ENCODE measurements at places on chromosomes 2 and 18.

DNA sequence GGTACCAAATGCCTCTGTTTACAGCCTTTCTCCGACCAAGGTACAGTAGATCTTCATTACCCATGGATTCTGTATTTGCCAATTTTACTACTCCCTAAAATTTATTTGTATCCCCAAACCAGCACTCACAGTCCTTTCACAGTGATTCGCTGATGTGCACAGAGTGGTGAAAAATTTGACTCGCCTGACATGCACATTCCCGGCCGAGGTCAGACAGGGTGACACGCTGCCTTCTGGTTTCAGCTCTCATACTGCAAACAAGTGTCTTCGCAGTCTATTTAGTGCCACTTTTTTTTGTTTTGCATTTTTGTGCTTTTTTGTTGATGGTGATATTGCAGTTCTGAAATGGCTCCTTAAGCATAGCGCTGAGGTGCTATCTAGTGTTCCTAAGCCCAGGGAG lies 71.0 kb downstream of the MAPK4 start:
- no peak for DNase-seq

- no peak for DNase-seq
Measured at GRCh38 chr18:35938562-35938961, 33.9 kb upstream of the RMP24 start.

- no peak for DNase-seq
Measured at GRCh38 chr2:96859099-96859649, 1.4 kb upstream of the ANKRD39 start.

DNA sequence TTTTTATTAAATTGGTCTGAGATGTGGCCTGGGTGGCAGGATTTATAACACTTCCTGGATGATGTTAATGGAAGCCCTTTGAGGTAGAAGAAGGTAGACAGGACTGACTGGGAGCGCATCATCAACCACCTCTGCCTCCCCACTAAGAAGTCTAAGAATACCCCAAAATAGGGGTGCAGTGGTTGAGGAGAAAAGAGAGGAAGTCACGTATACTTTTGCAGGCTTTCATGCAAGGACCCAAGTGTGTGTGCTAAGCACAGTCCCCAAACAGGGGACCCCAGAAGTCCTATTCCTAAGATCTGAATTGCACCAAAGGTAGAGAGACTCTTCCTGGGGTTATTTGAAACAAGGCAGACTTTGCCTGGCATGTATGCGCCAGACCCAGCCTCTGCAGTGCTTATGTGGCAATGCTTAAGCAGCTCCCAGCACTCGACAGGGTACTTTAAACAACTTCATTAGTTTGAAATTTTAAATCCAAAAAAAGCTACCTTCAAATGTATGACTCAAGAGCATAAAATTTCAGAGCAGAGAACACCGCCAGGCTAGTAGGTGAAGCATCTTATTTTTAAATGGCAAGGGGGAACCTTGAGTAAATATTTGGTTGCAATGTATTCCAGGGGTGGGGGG lies 35.3 kb downstream of the BCL2 start:
- DNase-seq: no peak

DNA sequence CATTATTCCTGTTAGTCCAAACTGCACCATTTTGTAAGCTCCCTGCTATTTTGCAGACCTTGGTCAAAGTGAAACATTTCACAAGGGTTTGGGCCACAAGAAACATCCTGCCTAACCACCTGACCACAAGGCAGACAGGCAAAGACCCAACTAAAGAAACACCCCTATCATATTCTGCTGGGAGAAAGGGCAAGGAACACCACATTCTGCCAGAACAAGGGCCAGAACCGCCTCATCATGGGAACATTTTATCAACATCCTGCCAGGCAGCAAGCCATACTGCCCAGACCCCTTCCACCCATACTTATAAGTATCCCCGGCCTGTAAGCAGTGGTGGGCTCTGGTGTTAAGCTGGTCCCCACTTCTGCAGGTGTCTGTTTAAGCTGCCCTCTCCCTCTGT lies 12.0 kb upstream of the RAB31 start:
- peak; percentile 36 for DNase-seq

- DNase-seq: no peak
Measured at GRCh38 chr2:136332436-136333095, 214.6 kb upstream of the CXCR4 start.

- no peak for DNase-seq
Measured at GRCh38 chr2:163602196-163602595, 133.6 kb downstream of the FIGN start.

GRCh38 chr2:173989160-173989883 lies 24.1 kb upstream of the SP3 start:
- no peak for DNase-seq

GRCh38 chr18:76056471-76057110 lies 438.5 kb downstream of the ZNF516 start:
- no peak for DNase-seq

DNA sequence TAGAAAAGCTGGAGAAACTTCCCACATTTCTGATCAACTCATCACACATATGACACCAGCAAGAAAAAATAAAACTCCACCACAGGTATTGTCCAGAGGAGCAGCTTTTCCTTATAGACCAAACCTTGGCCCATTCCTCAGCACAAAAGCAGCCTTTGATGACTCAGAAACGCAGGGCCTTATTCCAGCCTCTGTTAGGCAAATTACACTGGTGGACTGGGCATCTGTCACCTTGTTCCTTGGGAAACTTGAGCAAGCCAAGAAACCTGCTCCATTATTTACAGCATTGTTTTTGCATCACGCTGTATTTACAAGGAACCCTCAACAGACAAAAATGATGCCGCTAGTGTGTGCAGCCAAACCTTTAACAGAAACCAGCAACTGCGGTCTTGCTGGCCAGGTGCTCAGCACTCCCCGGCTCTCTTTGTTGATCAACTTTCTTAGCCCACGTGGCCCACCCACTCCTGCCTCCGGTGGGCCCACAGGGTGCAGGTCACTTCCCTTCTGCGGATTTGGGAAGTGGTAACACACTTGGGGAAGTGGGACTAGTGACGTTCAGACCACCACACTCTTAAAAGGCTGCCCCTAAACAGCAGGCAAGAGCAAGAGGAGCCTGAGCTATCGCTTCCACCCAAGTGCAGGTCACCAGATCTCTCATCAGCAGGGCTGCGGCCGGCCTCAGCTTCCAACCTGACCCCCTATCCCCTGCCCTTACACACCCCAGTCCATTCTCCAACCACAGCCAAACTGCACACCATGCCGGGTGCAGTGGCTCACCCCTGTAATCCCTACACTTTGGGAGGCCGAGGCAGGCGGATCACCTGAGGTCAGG lies 1.5 kb downstream of the AP1S3 start:
- no peak for DNase-seq

- DNase-seq: peak; percentile 28
Measured at GRCh38 chr2:64563436-64563938, 39.4 kb downstream of the AFTPH start.

DNA sequence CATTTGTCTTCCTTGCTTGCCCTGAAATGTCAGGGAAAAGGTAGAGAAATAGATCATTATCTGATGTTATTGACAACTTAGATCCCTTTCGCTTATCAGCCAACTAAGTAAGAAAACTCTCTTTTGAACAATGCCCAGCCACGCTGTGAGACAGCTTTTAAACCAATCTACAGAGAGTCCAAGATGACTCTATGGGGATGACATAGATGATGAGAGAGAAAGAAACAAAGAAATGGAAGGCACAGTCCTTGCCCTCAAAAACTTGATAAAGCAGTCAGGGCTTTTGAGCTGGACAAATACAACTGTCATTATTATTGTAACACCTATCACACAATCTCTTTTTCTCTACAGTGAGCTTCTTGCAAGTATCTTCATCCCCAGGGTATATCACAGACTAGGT lies 222.6 kb downstream of the SETBP1 start:
- DNase-seq: no peak

DNA sequence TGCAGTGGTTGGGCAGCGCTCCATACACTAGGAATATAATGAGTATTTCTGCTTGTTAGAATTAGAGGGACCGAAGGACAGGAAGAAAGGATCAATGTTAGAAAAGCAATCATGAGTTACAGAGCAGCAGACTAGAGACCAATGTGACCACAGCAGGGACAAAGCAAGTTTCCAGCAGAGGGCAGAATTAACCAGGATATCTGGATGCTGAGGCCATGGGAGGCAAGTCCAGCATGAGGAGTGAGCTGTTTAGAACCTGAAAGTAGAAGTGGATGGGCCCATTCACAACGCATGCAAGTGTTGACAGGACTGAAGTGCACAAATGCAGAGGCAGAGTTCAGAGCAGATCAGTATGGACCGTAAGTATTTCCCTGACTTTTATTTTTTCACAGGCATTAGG lies 910.4 kb upstream of the GYPC start:
- DNase-seq: peak; percentile 1

DNA sequence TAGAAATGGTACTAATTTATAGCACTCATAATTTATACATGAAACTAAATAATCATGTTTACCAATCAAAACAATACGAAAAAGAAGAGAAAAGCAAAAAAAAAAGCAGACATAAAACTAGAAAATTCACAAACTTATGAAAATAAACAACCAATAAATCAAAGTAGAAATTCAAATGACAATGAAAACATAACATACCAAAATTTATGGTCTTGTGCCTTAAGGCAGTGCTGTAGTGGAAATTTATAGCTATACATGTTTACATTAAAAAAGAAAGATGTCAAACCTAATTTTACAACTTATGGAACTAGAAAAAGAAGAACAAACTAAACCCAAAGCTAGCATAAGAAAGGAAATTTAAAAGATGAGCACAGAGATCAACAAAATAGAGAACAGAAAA lies 16.1 kb upstream of the SPR start:
- no peak for DNase-seq

DNA sequence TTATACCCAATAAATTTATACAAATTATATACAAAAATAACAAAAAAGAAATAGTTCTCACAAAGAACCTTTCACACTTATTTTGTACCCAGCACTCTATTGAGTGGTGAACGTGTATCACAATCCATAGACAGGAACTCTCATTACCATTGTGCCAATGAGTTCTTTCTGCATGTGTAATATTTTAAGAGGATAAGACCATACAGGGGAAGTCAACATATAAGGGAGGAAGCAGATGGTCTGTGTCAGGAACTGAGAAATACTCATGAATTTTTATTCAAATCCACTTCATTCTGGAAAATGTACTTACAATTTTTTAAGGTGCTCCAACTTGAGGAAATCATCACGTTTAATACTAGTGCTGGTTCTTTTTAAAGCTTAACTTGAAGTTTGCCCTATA lies 27.1 kb upstream of the ELOA2 start:
- DNase-seq: no peak

GRCh38 chr2:210475706-210476105 lies 853 bp downstream of the LANCL1 start:
- no peak for DNase-seq

- peak; percentile 97 for DNase-seq
Measured at GRCh38 chr2:45237850-45238542, 228.7 kb upstream of the SIX2 start.

- DNase-seq: no peak
Measured at GRCh38 chr2:203543898-203544328, 8.8 kb upstream of the RAPH1 start.

DNA sequence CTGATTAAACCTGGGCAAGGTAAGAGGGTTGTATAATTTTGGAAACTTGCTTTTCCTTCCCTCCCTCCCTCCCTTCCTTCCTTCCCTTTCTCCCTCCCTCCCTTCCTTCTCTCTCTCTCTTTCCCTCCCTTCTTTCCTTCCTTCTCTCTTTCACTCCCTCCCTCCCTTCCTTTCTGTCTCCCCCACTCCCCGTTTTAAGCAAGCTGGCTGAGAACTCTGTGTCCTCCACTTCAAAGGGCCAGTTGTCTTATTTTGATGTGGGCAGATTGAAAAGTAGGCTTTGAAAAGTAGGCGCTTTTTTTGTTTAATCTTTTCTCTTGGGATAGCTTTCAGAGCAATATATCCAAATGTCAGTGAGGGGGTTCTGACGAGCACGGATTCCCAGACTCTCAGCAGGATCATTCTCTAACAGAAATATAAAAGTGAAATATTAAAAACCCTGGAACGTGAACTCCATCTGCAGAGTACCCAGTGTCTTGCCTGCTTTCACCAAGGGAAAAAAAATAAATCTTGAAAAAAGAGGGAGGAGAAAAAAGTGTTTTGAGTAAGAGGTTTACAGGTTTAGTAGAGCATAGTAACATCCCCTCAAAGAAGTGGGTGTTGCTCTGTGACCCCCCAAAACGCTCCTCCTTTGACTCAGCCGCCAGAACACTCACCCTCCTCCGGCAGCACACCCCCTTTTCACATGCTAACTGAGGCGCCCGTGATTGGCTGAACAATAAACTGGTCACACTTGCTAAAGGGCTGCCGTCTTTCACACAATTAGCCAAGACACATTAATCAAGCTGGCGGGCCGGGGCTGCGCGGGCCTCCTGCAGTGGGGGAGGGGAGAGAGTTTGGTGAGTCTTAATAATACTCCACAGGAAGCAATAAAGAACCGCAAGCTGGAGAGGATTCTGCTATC lies 52.2 kb downstream of the CDK15 start:
- peak; percentile 42 for DNase-seq

DNA sequence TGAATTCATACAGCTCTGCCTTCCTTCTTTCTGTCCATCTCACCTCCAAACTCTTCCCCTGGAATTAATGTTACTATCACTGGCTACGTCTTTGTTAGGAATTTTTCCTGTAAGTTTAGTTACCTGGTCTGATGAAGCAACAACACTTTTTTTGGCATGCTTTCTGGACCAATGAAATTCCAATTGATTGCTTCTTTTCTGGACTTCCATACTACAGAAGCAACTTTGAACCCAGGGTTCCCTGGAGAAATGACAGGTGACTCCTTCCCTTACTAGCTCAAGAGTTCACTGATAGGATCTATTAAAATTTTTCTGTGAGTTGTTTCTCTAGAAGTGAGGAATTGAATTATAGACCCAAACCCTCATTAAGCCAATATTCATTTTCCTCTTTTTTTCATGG lies 41.4 kb upstream of the STPG4 start:
- no peak for DNase-seq

DNA sequence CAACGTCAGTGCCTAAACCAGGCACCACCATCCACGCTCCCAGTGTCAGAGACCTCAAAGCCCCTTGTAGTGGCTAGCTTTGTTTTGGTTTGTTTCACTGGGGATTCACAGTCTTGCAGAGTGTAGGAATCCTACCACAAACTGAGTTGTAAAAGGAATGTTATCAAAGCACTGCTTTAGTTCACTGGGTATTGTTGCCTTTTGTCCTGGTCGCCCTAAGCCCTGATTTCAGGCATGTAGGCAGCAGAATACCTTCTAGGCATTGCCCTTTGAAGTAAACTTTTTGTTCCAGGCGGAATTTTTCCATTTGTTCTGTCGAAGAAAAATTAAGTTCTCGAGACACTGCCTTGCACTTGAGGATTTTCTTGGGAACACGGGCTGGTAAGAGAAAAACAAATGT lies 29.4 kb downstream of the PTMA start:
- DNase-seq: no peak

DNA sequence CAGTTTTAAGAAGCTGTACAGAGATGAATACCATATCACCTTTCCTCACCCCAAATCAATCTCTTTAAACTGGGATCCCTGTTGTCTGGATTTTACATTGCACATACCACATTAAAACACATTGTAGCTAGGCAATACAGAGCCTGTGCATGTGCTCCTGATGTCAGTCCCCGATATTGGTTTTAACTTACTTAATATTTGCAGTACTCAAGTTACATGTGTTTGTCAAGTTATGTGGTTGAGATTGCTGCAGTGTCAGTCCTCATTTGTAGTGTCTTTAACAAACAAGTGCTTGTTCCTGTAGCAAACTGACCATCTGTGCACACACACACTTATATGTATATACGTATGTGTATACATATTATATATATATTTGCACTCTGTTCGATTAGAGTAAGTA lies 10.4 kb upstream of the UBE2E3 start:
- DNase-seq: no peak

All from iris pigment epithelial cell (primary cell).